ENCODE measurements at places on chromosomes 6 and 20. TPM values are rescaled to one million over a fixed set of nuclear protein-coding genes. Genes with fewer than 3 reads are reported as not detected.

DNA sequence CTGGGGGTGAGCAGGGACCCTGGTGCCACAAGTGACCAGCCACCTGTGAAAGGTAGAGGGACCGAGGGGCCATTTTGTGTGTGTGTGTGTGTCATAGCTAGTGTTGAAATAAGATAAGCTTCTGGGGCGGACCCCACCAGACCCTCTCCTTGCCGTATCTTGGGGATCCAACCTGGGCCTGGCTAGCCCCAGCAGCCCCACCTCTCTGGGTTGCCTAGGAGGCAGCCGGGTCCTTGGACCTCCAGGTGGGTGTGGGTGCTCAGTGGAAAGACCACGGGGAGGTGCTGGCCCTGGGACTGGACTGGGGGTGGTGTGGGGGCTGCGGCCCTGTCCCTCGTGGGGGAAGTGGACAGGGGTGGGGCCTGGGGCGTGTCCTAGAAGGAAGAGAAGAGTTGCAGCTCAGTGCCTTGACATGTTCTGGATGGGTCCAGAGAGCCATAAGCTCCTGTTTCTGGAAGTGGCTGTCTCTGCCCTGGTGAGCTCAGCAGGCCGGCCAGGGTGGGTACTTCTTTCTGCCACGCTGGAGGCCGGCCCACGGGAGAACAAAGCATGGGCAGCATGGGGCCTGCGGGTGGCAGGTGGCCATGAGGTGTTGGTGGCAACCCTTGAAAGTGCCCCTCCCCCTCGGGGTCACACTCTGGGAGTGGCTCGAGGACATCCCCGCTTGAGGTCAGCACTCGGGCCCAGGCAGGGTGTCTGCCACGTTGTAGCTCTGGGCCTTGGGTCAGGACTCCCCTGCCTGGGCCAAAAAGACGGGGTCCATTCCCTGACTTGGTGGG, 8.4 kb downstream of the RBBP8NL start:
- H3K4me3 ChIP-seq = no peak overlapping the region
- no peaks in the 10 kb centered on the region for H3K27me3 ChIP-seq
- no peak overlapping the region for H3K27ac ChIP-seq
- no peak for DNase-seq
- H3K36me3 ChIP-seq = no peaks in the 10 kb centered on the region

- no peaks in the 10 kb centered on the region for H3K36me3 ChIP-seq
- no peaks in the 10 kb centered on the region for H3K27me3 ChIP-seq
- H3K4me3 ChIP-seq = no peak overlapping the region
- DNase-seq = no peak
Measured at GRCh38 chr6:15472621-15473020, 190.2 kb downstream of the DTNBP1 start.

GRCh38 chr20:43667341-43668132, 623 bp downstream of the MYBL2 start:
- no peak overlapping the region for H3K27ac ChIP-seq
- H3K36me3 ChIP-seq = no peaks in the 10 kb centered on the region
- no peaks in the 10 kb centered on the region for H3K27me3 ChIP-seq
- H3K4me1 ChIP-seq = peaks cover 7% of the 10 kb centered on the region

The FAM162B gene
- total RNA-seq = 3.2 TPM

DNA sequence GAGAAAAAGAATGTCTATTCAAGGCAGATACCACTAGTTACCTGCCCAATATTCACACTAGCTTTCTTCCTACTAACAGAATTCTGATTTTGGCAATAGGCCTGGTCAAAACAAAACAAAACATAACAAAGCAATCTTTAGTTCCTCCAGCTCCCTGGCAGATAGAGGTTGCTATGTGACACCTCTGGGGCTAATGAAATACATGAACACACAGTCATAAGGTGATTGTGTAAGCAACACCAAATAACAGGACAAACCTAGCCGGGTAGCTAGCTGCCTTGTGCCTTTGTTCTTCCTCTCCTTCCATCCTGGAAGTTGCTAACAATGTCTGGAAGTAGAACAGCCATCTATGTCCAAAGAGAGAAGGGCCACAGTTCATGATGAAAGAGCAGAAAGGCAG, 6.0 kb upstream of the HMGN3 start:
- H3K27ac ChIP-seq = no peak overlapping the region
- no peak overlapping the region for H3K4me3 ChIP-seq
- H3K36me3 ChIP-seq = no peaks in the 10 kb centered on the region

DNA sequence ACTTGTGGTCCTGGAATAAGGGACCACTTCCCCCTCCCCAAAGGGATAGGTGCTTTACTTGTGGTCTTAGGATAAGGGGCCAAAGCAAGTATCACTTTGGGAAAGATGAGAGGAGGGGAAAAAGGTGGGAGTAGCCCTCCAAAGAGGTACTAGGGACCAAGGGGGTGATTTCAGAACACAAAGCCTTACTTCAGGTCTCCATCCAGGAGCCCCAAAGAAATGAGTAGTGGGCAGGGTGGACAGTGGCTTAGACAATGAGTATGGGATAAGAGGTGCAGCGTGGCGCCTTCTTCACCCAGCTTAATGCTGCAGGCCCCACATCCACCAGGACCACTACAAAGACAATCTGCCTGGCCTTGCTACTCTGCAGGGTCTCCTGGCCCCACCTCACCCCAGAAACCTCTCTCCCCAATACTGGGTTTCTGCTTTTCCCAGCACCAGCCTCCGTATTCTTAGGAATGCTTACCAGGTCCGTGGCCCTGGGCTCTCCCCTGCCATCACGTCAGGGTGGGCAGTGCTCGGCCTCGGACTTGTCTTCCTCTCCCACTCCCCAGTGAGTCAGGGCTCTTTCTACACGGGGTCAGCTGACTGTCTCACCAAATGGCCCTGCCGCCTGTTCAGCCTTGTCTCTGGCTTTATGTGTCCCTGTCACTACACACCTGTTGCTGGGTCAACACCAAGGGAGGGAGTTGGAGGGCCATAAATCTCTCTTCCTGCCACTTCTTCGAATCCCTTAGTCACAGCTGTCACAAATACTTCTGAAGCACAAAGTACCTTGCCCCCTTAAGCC, 3.1 kb downstream of the NNAT start:
- peaks cover 26% of the 10 kb centered on the region for H3K4me1 ChIP-seq
- H3K27me3 ChIP-seq = no peaks in the 10 kb centered on the region
- DNase-seq = no peak
- no peak overlapping the region for H3K4me3 ChIP-seq
- H3K27ac ChIP-seq = no peak overlapping the region
- no peaks in the 10 kb centered on the region for H3K36me3 ChIP-seq

DNA sequence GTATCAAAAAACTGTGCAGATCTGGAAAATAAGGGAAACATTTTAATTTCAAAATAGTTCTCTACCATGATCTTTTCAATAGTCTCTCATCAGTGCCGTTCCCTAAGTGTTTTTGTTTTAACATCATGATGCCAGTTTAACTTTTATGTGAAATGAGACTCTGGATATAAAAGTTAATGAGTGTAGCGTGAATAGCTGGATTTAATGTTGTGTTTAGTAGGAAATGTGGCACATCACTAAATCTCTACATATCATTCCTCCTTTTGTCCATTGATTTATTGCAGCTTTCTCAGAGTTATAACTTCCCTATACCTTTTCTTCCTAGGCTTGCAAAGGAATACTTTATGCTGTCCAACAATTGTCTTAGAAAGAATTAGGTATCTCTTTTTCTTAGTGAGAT, 81.4 kb upstream of the SCGN start:
- H3K4me3 ChIP-seq = no peak overlapping the region
- DNase-seq = no peak
- no peak overlapping the region for H3K27ac ChIP-seq
- no peaks in the 10 kb centered on the region for H3K4me1 ChIP-seq
- no peaks in the 10 kb centered on the region for H3K27me3 ChIP-seq
- H3K36me3 ChIP-seq = no peaks in the 10 kb centered on the region

The TCEA2 gene
- total RNA-seq = 94.5 TPM

The EFCAB8 gene
- 9.5 TPM for total RNA-seq

The CFB gene
- 5.8 TPM for total RNA-seq

The HRH3 gene
- total RNA-seq = 2.5 TPM

- H3K36me3 ChIP-seq = no peaks in the 10 kb centered on the region
- no peak overlapping the region for H3K27ac ChIP-seq
- no peak for DNase-seq
- no peaks in the 10 kb centered on the region for H3K4me1 ChIP-seq
Measured at GRCh38 chr20:55216525-55217242, 741.3 kb downstream of the DOK5 start.

The APCDD1L gene
- total RNA-seq = not detected

The SLC17A2 gene
- 0.50 TPM for total RNA-seq

- no peaks in the 10 kb centered on the region for H3K27me3 ChIP-seq
- DNase-seq = no peak
- no peaks in the 10 kb centered on the region for H3K36me3 ChIP-seq
- H3K4me3 ChIP-seq = no peak overlapping the region
- no peak overlapping the region for H3K27ac ChIP-seq
Measured at GRCh38 chr6:41488433-41489119, 57.6 kb upstream of the FOXP4 start.

The NEURL2 gene
- total RNA-seq = 7.0 TPM

- no peak overlapping the region for H3K27ac ChIP-seq
- H3K27me3 ChIP-seq = no peaks in the 10 kb centered on the region
- H3K4me1 ChIP-seq = no peaks in the 10 kb centered on the region
- DNase-seq = no peak
- no peaks in the 10 kb centered on the region for H3K36me3 ChIP-seq
Measured at GRCh38 chr6:143485967-143486366, 25.6 kb downstream of the FUCA2 start.

The RHAG gene
- not detected for total RNA-seq

GRCh38 chr6:8499540-8499939, 64.2 kb upstream of the SLC35B3 start:
- no peak for DNase-seq
- H3K27ac ChIP-seq = no peak overlapping the region
- no peaks in the 10 kb centered on the region for H3K4me1 ChIP-seq
- H3K36me3 ChIP-seq = no peaks in the 10 kb centered on the region
- no peaks in the 10 kb centered on the region for H3K27me3 ChIP-seq
- no peak overlapping the region for H3K4me3 ChIP-seq

The CCN5 gene
- 37.0 TPM for total RNA-seq

DNA sequence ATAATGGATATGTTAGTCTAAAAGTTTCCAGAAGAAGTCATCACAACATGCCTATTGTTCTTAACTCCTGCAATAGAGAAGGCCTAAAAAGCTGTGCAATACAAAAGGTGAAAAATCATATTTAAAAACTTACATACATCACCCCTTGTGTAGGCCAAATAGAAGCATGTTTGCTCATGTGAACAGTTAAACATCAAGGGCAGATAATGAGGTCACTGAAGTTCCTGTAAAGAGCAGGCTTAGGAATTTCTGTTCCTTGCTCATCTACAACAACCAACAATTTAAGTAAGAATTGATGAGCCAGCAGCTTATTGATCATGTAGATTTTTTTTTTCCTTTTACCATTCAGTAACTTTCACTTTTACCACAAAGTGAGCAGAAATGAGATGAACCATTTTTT, 7.5 kb upstream of the NUP153 start:
- H3K27me3 ChIP-seq = no peaks in the 10 kb centered on the region
- H3K27ac ChIP-seq = no peak overlapping the region
- no peaks in the 10 kb centered on the region for H3K4me1 ChIP-seq
- no peak overlapping the region for H3K4me3 ChIP-seq

The PPP1R11 gene
- 40.2 TPM for total RNA-seq

DNA sequence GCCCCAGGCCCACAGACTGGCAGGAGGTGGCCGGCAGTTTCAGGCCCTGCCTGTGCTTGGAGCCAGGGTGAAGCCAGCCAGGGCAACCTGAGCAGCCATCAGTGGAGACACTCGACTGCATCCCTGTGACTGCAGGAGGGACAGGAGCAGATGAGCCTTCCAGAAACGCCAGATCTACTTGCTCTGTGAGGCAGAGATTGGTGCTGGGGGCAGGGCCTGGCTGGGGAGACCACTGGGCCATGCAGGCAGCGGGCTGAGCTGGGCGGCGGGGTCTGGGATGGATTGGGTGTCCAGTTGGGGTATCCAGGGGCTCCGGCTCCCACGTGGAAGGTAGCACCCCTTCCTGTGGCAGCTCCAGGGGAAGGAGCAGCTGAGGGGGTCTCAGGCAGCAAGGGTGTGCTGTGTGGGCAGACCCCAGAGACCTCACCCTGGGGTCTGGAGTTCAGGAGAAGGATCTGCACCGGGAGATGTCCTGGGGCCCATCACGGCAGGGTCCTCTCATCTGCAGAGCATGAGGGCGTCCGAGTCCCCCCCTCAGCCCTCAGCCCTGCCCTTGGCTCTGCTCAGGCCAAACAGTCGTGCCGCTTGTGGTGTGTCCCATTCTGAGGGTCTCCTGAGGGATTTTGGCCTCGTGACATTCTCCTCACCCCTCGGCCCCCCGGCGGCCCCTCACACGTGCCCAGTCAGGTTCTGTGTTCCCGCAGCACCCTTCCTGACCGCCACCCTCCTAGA, 334.9 kb downstream of the TAF4 start:
- H3K4me3 ChIP-seq = no peak overlapping the region
- H3K27me3 ChIP-seq = no peaks in the 10 kb centered on the region
- no peak overlapping the region for H3K27ac ChIP-seq
- no peaks in the 10 kb centered on the region for H3K4me1 ChIP-seq
- no peak for DNase-seq

- H3K36me3 ChIP-seq = no peaks in the 10 kb centered on the region
- DNase-seq = no peak
- H3K4me1 ChIP-seq = peaks cover 4% of the 10 kb centered on the region
- no peak overlapping the region for H3K27ac ChIP-seq
- H3K4me3 ChIP-seq = no peak overlapping the region
Measured at GRCh38 chr6:81613606-81614005, 138.9 kb downstream of the TENT5A start.

DNA sequence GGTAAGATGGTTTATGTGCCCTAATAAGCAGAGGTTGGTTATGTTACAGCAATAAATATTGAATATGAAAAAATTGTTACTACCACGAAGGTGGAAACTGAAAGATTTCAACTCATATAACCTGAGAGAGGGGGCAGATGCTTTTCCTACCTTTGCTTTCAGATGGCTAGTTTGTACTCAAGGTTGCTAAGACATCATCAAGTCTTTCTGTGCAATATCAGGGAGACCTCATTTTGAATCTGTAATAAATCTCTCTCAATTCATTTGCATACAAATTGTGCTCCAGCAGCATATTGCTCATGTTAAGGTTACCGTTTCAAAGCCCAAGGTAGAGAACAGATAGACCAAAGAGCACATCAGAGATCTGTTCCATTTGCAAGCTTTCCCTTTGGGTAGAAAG, 220.4 kb downstream of the KHDC1L start:
- DNase-seq = no peak
- H3K4me3 ChIP-seq = no peak overlapping the region
- H3K27me3 ChIP-seq = no peaks in the 10 kb centered on the region

All from testis (tissue), 5 donors.